ENCODE measurements at places on chromosomes 5 and 9. TPM values are rescaled to one million over a fixed set of nuclear protein-coding genes. Genes with fewer than 3 reads are reported as not detected.

DNA sequence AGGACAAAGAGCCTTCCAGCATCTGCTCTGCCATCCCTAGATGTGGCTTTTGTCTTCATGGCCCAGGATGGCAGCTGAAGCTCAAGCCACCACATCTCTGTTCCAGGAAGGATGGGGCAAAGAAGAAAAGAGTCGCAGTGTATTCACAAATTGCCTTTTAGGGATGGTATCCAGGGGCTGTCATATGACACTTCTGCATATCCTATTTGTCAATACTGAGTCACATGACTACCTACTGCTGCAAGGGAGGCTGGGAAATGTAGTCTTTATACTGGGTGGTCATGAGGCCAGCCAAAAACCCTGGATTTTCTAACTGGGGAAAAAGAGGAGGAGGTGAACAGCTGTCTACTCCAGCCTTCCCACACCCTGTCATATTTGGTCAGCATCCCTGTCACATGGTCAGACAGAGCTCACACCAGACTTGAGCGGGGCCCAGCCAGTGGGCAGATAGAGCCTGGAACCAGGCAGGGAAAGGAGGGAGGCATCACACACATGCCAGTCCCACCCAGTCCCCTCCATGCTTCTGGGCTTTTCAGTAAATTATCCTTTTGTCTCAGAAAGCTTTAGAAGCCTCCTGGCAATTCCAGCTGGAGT lies 52.0 kb downstream of the OLFM1 start:
- DNase-seq = no peak

GRCh38 chr9:75671354-75671753 lies 219.1 kb upstream of the PCSK5 start:
- DNase-seq = no peak

DNA sequence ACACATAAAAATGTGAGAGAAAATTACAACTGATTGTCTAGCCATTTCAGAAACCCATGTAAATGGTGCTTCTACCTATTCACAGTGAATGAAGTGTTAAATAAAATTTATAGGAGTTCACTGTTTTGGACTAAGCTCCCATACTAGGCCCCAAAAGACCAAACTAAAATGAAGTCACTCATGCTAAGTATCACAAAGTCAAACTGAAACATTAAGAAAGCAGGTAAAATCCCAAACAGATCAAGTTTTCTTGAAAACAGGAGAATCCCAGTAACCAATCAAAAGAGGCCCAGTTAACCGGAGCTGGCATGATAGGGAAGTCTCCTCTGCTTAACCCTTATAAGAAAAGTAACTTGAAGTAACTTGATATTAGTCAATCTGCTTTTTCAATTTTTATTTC lies 35.2 kb upstream of the MYOT start:
- no peak for DNase-seq

GRCh38 chr5:142439207-142439860 lies 114.5 kb upstream of the SPRY4 start:
- no peak for DNase-seq

DNA sequence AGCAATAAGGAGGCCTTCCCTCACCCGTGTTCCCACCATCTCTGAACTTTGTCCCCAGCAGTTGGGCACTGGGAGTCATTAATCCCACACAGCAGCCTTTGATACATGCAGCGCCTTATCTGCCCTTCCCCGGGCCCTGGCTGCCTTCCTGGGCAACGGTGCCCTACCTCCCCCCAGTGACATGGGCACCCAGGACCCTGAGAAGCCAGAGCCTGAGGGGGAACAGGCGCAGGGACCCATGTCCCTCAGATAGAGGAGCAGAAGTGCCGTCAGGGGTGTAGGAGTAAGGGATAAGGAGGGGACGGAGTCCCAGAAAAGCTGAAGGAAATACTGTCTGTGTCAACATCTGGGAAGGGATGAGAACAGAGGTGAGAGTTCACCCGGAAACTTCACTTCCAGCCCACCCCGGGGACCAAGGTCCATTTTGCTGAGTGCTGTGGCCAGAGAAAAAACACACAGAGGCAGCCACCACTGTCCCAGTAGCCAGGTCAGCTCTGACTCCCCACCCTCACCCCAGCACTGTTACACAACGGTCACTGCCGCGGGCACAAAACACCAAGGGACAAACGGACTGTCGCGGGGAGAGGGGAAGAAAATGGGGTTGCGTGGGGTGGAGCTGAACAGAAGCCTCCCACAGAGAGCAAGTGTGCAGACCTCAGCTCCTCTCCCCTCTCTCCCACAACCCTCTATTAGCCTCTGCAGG lies 3.8 kb downstream of the PCDH1 start:
- DNase-seq = no peak

GRCh38 chr5:142925795-142926194 lies 155.6 kb downstream of the ARHGAP26 start:
- no peak for DNase-seq

GRCh38 chr9:97697837-97698236 lies 697 bp upstream of the XPA start:
- DNase-seq = no peak

GRCh38 chr9:131237291-131237690 lies 39.0 kb downstream of the FAM78A start:
- DNase-seq = no peak

GRCh38 chr9:117278020-117278419 lies 136.8 kb downstream of the ASTN2 start:
- no peak for DNase-seq

GRCh38 chr5:148909766-148910165 lies 83.4 kb downstream of the ADRB2 start:
- DNase-seq = no peak

- no peak for DNase-seq
Measured at GRCh38 chr5:137995077-137995748, 37.7 kb downstream of the FAM13B start.

GRCh38 chr9:88741335-88741734 lies 206.4 kb downstream of the NXNL2 start:
- no peak for DNase-seq

GRCh38 chr9:100619194-100619593 lies 41.3 kb downstream of the CAVIN4 start:
- DNase-seq = no peak

DNA sequence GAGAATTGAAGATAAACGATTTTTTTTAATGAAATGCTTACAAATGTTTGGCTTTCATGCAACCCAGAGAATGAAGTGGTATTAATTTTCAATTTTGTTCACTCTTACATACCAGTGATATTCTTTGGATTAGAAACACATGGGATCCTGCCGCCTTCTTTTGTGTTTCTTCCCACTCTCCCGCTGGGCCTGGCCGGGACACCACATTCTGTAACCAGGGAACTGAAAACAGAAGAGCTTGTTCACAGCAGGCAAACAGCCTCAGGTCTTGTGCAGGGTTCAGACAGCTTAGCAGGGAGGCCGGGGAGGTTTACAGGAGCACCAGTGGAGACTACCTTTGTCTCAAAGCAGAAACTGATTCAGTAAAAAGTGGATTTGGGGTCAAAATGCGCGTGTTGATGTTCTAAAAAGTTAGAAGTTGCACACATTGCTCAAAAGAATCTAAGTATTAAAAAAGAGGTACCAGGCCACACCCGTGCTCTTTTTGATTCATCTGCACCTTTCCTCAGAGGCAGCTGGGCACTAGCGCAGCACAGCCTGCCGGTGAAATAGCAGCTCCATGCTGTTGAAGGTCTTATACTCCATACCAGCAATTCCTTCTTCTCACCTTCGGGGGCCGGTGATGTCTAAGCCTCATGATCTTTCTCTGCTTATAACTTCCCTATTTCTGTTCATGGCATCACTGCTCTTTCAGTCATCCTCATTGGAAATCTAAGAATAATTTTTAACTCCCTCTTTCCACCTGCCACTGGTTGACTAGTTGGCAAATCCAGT lies 67.1 kb downstream of the GRAMD2B start:
- DNase-seq = no peak

GRCh38 chr9:88697764-88698432 lies 162.9 kb downstream of the NXNL2 start:
- no peak for DNase-seq

DNA sequence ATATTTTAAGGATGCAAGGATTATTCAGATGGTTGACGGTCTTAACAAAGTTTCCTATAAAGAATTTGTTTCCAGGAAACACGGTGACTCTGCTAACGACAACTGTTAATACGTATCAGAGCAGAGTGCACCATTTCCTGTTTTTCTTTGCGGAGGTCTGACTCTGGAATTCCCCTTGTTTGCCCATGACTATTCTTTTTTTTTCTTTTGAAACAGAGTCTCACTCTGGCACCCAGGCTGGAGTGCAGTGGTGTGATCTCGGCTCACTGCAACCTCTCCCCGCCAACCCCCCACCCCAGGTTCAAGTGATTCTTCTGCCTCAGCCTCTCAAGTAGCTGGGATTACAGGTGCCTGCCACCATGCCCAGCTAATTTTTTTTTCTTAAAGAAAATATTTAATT lies 115.9 kb downstream of the CDC42SE2 start:
- DNase-seq = no peak

- DNase-seq = no peak
Measured at GRCh38 chr9:518540-518939, 303.9 kb downstream of the DOCK8 start.

GRCh38 chr9:131477367-131477766 lies 25.4 kb upstream of the POMT1 start:
- DNase-seq = no peak

GRCh38 chr9:126330536-126330935 lies 3.9 kb downstream of the MVB12B start:
- DNase-seq = no peak

DNA sequence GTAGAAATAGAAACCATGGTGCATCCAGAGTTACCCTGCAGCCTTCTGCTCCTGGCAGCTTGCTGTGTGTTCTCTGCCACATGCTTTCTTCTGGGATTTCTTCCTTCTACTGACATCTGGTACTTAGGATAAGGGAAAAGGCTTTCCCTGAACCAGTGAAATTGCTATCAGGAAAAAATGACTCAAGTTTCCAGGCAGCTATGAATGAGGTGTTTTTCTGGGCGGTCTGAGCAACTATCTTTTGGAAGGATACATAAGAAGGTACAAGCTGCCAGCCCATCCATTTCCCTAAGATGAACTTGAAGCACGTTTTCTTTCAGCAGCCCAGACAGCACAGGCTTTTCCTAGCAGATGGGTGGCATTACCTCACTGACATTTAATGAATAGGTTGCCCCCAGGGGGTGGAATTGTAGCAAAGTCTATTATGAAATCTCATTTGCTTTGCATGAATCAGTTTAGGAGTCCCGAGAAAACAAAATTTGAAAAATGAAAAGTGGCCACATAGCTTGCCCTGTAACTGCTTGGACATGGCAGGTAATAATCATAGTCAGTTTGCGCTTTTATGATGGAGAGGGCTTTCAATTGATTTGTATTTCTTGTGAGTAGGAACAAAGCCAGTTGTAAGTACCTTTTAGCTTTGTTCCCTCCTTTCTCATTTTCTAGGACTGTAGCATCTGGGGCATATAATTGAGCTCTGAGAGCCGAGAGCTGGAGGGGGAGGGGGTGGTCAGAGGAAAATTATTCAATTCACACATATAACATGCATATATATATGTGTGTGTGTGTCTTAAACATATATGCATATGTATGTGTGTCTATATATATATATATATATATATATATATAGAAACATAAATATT lies 108.5 kb downstream of the C9orf152 start:
- DNase-seq = no peak

GRCh38 chr9:87108661-87109060 lies 161.4 kb upstream of the GAS1 start:
- DNase-seq = no peak

DNA sequence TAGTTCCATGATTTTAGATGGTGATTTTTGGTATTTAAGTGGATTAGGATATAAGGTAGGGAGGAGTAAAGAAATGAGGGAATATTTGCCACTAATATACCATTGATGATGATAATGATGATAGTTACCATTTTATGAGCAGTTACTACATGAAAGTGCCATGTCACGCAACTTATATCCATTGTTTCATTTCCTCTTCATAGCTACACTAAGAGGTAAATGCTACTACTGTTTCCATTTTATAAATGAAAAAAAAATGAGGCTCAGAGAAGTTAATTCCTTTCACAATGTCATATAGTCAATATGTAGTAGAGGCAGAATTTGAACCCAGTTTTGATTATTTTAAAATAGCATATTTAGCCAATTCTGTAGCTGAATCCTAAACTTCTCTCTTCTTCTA lies 112.2 kb upstream of the ADRA1B start:
- DNase-seq = no peak

DNA sequence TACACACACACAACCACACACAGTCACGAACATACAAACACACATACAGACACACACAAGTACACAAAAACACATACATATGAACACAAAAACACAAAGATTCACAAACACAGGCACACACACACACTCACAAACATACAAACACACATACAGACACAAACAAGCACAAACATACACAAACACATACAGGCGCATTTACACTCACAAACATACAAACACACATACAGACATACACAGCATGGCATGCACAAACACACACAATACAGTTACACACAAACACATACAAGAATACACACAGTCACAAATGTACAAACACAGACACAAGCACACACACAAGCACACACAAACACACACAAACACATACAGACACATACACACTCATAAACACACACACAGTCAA lies 247.9 kb downstream of the TENT4A start:
- DNase-seq = no peak

GRCh38 chr9:99385215-99385614 lies 163.1 kb downstream of the SEC61B start:
- no peak for DNase-seq

- no peak for DNase-seq
Measured at GRCh38 chr5:22590677-22591268, 262.4 kb downstream of the CDH12 start.

GRCh38 chr5:14109041-14109747 lies 33.9 kb upstream of the TRIO start:
- DNase-seq = no peak

DNA sequence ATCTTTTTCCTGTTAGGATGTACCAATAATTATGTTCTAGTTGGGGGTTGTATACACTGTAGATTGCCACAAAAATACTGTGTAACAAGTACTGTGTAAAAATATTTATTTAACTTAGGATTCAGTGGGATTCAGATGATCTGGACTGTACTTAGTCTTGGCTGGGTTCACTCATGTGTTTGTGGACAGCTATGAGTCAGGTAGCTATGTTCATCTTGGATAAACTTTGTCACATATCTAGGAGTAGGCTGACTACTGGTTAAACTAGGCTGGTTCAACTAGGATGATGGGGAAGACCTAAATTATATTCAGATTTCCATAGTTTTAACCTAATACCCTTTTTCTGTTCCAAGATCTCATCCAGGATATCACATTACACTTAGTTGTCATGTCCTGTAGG lies 32.1 kb upstream of the TNFSF15 start:
- DNase-seq = no peak

Gene TRUB2
- total RNA-seq = 20.3 TPM

Gene CCIN
- 0.05 TPM for total RNA-seq

Gene EGFLAM
- total RNA-seq = 24.0 TPM

Gene GDA
- 0.76 TPM for total RNA-seq

Gene PHF24
- total RNA-seq = 0.28 TPM

Gene PCDHA13
- total RNA-seq = under 0.01 TPM

Gene GABRA1
- total RNA-seq = 2.7 TPM

Gene CRB2
- total RNA-seq = 0.61 TPM

Gene ZMYND19
- total RNA-seq = 20.9 TPM

Gene DOK3
- 3.3 TPM for total RNA-seq

Gene TMEM252
- total RNA-seq = not detected
